ENCODE measurements at places on chromosomes 1 and 21.

- DNase-seq, result peak; percentile 32
Measured at GRCh38 chr1:32753532-32754316, 51.2 kb upstream of the SYNC start.

DNA sequence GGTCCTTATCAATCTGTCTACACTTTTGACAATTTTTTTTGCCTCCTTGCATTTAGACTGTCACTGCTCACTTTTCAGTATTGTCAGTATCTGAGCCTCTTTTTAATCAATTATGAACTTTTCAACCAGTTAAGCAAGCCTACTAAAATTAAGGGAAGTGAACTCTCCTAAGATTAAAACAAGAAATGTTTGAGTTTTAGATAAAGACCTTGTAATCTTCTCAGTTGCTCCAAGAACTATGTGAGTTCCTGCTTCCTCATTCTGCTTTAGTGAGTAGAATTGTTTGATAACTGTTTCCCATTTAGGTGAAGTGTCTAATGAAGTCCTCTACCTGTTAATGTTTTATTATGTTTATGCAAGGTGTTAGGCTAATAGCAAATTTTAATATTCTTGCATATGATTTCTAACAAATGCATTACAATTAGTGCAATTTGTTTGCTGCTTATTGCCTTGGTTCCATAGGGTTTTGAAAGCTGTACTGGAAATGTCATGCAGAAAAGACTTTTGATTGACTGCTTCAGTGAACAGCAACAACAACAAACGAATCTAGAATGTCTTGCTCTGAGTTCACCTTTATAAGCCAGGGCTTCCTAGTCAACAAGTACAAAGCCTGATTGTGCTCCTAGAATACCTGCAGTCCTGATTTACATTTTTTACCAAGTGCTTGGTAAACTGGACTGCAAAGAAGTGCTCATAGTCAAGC, 40.9 kb downstream of the PLA2G4A start:
- no peak for DNase-seq

- DNase-seq, result no peak
Measured at GRCh38 chr1:201518071-201518470, 11.1 kb upstream of the CSRP1 start.

DNA sequence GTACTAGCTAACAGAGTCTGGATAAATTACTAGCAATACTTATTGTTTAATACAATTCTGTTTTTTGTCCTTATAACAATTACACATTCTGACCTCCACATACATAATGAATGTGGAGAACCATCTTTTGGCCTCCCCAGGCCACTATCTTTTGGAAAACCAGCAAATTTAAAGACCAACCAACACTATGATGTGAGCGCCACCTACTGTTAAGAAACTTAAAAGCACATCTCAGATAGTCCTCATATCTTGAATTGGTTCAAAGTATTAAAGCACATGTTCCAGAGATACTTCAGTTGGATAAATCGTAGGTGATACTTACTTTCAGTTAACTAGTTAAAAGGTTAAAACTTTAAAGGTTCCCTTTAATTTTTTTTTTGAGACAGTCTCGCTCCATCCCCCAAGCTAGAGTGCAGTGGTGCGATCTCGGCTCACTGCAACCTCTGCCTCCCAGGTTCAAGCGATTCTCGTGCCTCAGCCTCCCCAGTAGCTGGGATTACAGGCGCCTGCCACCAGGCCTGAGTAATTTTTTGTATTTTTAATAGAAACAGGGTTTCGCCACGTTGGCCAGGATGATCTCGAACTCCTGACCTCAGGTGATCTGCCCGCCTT, 29.3 kb upstream of the USP1 start:
- no peak for DNase-seq

DNA sequence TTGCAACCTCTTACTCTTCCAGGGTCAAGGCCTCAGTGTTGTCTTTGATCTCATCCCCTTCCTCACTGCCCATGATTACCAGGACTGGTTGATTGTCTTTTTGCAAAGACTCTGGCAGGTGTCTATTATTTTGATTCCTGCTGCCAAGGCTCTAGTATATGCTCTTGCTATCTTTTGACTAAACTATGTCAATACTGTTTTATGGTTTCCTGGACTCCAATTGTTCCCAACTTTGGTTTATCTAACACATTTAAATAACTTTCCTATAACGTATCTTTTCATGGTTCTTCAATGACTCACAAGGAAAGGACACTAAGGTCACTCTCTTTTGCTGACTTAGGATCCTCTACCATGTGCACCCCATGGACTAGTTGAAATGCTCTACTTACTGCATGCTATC, 141.5 kb downstream of the PTPRC start:
- no peak for DNase-seq

DNA sequence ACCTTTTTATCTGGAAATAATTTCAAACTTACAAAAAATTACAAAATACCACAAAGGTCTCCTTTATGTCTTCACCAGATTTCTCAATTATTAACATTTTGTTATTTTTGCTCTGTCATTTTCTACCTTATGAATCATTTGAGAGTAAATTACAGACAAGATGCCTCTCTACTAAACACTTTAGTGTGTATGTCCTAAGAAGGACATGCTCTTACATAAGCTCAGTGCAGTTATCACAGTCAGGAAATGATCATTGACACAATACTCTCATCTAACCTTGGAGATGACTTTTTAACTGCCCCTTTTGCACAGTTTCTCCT, 378.9 kb upstream of the RUNX1 start:
- DNase-seq, result no peak

GRCh38 chr1:150387200-150387599, 23.3 kb downstream of the RPRD2 start:
- DNase-seq, result no peak

DNA sequence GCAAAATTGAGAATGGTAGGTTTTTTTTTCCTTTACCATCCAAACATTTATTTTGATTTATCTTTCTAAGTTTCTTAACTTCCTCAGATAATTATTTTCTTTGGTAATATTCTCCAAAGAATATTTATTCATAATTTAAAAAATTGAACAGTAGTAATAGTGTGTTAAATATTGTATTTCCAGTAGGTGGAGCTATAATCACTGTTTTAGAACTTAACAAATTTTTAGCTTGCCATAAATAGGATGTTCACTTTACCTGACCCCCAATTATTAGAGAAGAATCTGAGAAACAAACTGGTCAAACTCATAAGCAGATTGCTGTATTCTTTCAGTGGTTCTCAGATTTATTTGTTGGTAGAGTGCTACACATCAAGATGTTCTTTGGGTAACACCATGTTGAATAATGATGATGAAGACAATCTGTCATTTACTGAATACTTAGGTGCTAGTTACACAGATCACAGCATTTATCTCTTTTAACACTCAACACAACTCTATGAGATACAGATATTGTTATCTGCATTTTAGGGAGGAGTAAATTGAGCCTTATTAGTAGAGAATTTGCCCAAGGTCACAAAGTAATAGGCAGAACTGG, 82.4 kb upstream of the GPR88 start:
- DNase-seq, result no peak

DNA sequence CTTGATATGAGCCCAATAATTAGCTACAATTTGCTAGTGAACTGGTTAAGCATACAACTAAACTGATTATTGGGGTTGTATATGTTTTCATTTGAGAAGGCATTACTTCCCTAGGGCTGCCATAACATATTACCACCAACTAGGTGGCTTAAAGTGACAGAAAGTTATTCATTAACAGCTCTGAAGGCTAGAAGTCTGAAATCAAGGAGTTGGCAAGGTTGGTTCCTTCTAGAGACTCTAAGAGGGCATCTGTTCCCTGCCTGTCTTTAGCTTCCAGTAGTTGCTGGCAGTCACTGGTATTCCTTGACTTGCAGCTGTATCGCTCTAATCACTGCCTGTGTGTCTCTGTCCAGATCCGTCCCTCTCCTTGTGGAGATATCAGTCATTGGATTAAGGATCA, 86.3 kb downstream of the LHX9 start:
- no peak for DNase-seq

DNA sequence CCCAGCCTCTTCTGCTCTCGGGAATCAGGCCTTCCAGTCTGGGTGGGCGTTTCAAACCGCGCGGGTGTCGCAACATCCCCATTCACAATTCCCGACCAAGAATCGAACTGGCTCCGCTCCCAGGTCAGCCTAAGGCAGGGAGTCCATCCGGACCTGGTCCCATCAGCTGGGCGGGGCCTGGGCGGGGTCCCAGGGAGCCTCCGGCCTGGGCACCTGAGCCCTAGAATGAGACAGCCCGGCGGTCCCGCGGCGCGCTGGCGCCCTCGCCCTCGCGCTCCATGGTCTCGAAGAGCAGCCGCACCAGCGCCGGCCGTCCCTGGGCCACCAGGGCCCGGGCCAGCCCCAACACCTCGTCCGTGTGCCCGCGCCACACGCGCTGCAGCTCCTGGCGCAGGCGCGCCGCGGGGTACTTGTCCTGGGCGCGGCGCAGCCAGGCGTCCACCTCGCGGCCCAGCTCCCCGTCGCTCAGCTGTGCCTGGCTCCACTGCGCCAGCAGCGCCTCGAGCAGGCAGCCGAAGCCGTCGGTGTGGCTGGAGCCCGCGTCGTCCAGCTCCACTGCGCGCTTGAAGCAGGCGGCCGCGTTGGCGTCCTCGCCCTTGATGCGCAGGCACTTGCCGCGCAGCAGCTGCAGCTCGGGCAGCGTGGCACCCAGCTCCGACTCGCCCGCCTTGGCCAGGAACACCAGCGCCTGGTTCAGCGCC, 16.9 kb upstream of the PARS2 start:
- no peak for DNase-seq

- DNase-seq, result no peak
Measured at GRCh38 chr1:209643285-209644020, 8.8 kb downstream of the LAMB3 start.

GRCh38 chr1:50531601-50532000, 108.4 kb upstream of the DMRTA2 start:
- DNase-seq, result no peak

DNA sequence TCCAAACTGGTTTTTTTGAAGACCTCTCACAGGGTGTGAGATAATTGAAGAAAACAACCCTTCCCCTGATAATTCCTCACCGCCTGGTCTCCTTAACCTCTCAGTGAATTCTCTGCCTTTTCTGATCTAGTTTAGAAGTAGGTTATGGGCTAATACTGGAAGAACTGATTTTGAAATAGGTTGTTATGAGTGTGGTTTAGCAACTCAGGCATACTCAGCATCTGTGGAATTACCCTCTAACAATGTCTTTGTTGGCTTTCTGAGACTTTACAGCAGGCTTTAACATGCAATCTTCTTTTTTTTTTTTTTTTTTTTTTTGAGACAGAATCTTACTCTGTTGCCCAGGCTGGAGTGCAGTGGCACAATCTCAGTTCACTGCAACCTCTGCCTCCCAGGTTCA, 10.3 kb upstream of the PLD5 start:
- no peak for DNase-seq

DNA sequence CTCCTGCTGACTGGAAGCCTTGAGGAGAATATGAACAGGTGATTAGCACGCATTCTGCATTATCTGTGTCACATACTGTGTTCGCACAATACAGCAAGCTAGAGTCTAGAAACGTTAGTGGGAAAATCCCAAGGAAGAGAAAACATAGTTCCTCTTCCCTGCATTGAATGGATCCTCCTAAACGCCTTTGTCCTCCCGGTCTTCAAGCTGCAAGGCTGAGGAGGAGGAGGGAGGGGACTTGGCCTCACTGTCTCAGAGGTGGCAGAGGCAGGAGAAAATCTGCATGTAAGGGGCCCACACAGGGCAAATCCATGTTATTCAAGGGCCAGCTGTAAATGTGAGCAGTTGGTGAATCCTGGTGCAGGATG, 34.4 kb downstream of the WNT9A start:
- no peak for DNase-seq

DNA sequence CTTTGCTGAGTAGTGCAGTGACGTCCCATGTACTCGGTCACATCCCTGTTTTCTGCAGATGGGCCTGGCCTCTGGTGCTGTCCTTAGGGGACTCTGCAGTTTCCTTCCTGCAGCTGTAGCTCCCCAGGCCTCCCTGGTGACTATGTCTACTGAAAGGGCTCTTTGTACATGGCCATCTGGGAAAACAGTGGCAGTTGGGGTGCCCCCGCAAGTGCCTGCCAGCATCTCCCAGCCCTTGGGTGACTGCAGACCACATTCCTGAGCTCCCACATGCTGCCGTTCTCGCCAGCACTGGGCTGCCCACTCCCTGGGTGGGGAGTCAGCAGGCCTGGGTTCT, 37.5 kb upstream of the KCNA10 start:
- DNase-seq, result no peak

DNA sequence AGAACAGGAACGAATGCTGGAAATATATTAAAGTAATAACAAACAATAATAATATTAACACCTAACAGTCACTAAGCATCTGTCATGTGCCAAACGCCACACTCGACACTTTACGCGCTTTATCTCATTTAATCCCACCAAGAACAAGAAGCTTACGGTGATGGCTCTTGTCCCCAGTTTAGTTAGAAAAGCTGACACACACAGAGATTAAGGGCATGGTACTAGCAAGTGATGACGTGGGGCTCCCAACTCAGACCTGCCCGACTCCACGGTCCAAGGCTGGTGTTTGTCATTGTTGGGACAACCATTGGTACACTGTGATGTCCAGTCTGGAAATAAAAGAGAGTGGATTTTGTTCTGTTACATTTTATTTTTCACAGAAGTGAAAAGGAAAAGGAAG, 41.1 kb upstream of the KIF26B start:
- DNase-seq, result no peak

DNA sequence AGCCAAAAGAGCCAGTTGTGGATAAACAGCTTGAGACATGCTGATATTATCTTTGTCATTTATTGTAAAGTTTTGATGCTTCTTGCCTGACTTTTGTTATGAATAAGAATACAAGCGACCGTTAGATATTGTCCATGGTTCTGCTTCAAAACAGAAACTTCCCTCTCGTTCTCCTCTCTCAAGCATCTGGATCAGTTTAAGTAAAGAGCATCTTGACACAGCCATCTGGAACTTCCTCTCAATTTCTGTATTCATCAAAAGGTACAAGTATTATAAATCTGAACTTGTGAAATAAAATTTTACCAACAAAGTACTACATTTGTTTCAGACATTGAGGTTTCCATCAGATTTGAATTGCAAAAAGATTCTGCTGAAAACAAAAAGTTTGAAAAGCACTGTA, 36.4 kb upstream of the CLDN14 start:
- no peak for DNase-seq

DNA sequence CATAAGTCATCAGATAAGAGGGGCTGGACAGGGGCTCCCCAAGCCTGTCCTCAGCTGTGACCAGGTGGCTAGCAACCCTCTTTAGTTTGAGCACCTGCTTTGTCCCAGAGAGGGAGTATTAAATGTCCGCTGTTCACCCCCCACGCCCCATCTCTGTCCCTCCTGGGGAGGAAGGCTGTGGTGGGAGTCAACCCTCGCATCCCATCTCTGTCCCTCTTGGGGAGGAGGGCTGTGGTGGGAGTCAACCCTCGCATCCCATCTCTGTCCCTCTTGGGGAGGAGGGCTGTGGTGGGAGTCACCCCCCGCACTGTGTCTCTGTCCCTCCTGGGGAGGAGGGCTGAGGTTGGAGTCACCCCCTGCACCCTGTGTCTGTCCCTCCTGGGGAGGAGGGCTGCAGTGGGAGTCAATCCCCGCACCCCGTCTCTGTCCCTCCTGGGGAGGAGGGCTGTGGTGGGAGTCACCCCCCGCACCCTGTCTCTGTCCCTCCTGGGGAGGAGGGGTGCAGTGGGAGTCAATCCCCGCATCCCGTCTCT, 72.6 kb upstream of the ABCG1 start:
- no peak for DNase-seq
